ENCODE measurements at places on chromosomes 13 and 19. TPM values are rescaled to one million over a fixed set of nuclear protein-coding genes. Genes with fewer than 3 reads are reported as not detected.

SYT5 gene
- total RNA-seq, result not detected

KLHL1 gene
- not detected for total RNA-seq

GYS1 gene
- total RNA-seq, result 13.8 TPM

TMEM255B gene
- total RNA-seq, result 47.4 TPM

CACNG8 gene
- 0.17 TPM for total RNA-seq

PRSS57 gene
- total RNA-seq, result not detected

CCDC61 gene
- 3.6 TPM for total RNA-seq

ZNF723 gene
- total RNA-seq, result not detected

PSG3 gene
- not detected for total RNA-seq

C19orf67 gene
- not detected for total RNA-seq

PSPN gene
- total RNA-seq, result 1.2 TPM

DACT3 gene
- 0.11 TPM for total RNA-seq

CFAP97D2 gene
- not detected for total RNA-seq
